IPS DF 19.7 (cell line): ENCODE measurements at places on chromosomes 6 and 20.

GRCh38 chr6:108222504-108222903 lies 38.3 kb downstream of the SNX3 start:
- no peak for DNase-seq

- DNase-seq: no peak
Observed at GRCh38 chr6:113289166-113289565, 568.0 kb upstream of the MARCKS start.

DNA sequence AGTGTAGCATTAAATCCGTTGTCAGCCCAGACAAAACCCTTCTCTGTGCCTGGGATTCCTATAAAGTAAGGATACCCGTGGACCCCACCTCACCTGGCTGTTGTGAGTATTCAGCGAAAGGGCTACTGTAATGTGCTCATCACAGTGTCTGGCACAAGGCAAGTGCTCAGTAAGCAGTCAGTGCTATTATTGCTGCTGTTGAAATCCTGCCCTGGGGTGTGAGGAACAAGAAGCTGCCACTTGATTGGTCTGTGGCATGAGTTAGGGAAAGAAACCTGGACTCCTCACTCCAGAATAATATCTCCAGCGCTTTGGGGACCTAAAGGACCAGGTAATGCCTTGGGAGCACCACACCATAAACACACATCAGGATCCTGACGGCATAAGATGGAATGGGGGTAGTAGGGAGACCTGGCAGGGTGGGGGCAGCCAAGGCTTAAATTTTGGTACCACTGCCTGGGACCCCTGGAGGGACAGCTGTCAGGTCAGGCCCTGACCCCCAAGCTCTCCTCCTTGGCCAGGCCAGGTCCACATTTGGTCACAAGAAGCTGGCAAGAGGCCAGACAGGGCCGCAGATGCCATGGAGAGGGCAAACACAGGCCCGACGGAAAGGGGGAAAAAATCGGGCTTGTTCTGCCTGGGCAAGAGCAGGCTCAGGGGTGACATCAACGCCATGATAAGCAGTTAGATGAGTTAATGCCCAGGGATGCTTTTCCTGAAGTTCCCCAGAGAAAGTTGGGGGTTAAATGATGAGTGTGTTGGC lies 66.5 kb downstream of the MRPL14 start:
- no peak for DNase-seq

GRCh38 chr6:28537509-28538140 lies 11.9 kb downstream of the GPX5 start:
- peak; percentile 75 for DNase-seq
